ENCODE measurements at places on chromosomes 12 and 14. TPM values are rescaled to one million over a fixed set of nuclear protein-coding genes. Genes with fewer than 3 reads are reported as not detected.

SOCS2 gene
- total RNA-seq, result 59.4 TPM

KRT77 gene
- total RNA-seq, result not detected

TSHR gene
- 1.6 TPM for total RNA-seq

DBX2 gene
- 0.32 TPM for total RNA-seq

STRN3 gene
- 43.5 TPM for total RNA-seq

TMEM119 gene
- 12.1 TPM for total RNA-seq

PRH2 gene
- total RNA-seq, result not detected

BDKRB1 gene
- total RNA-seq, result not detected

DNA sequence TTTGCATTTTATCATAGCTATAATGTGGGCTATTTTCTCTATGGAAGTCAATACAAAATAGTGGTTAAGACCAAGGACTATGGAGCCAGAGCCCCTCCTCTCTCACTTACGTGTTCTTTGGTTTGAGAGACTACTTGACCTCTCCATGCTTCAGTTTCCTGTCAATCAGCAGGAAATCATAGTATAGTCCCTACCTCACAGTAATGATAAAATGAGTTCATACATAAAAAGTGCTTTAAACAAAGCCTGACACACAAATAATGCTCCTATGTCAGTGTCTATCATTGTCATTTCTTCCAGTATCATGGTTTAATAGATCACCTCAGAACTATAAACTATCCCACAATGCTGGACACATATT, 90.4 kb downstream of the MED13L start:
- no peak for DNase-seq

DNA sequence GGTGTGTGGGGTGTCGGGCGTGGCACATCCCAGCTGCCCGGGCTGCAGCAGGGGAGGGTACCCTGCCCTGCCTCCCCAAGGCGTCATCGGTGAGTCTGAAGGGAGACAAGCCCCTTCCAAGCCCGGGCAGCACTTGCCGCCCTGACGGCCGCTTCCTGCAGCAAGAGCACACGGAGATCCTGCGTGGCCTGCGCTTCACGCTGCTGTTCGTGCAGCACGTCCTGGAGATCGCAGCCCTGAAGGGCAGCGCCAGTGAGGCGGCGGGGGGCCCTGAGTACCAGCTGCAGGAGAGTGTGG, 10.1 kb upstream of the PUS1 start:
- DNase-seq, result no peak

- DNase-seq, result no peak
Observed at GRCh38 chr14:52550661-52551060, 1.6 kb downstream of the TXNDC16 start.

- peak; percentile 65 for DNase-seq
Observed at GRCh38 chr12:47903927-47904712, 674 bp downstream of the VDR start.

DNA sequence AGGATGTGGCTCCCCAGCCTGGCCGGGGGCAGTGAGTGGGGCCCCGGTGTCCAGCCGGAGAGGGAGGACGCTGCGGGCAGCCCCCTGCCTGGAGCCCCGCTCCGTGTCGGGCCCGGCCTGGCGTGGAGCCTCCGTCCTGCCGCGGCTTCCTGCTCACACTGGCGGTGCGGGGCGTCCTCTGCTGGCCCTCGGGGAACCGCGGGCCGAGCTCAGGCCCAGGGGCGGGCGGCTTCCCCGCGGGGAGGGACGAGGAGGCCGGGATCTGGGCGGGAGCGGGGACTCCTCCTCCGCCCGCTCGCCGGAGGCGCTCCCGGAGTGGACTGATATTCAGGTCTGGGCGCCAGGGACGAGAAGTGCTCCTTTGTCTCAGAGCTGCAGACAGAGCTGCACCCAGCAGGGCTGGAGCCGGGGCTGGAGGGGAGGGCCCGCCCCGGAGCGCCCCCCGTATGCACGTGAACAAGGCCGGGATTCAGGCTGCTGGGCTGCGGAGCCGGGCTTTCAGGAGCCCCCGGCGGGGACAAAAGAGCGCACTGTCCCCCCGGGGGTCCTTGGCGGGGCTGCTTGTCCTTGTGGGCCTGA, 2.2 kb downstream of the MMP17 start:
- DNase-seq, result peak; percentile 50

DNA sequence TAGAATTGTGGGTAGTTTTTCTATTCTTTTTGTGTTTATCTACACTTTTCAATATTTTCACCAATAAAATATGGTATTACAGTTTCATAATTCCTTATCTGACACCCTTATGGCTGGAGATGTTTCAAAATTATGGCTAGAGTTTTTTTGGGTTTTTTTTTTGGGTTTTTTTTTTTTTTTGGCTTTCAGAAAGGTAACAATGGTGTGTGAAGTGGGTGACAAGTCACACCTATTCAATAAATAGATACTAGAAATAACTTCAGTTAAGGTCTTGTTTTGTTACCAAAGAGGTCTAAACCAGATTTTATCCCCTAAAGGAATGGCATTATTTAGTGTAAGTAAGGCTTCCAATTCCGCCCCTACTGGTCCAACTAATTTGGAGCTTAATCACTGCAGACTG, 19.5 kb downstream of the SPPL3 start:
- DNase-seq, result no peak

DNA sequence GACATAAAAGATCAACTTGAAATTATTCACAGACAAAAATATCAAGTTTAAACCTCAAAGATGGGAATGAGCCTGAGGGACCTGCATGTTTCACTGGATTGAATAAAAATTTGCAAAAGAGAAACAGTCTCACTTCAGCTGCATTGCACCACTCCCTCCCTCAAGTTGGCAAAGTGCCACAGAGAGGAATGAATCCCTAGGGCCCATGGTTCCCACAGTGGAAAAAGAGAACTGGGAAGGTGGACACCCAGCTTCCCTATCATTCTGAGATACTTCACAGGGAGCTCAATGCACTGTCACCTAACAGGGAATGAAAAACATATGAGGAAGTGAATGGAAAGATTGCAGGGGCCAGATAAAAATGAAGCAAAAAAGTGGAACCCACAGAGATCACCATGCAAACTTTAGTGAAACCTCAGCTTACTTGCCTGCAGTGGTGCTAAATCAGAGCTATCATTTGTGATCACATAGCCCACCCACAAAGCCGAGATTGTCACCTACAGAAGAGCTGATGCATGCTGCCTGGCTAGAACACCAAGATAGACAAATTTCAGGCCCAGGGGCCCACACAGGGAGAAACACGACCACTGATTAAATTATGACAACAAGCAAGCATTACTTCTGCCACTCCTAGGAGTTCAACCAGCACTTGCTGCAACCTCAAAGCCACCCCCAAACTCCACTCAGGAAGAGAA, 911.3 kb downstream of the LRFN5 start:
- no peak for DNase-seq

- DNase-seq, result no peak
Observed at GRCh38 chr14:105292826-105293711, 7.7 kb downstream of the BRF1 start.

- DNase-seq, result no peak
Observed at GRCh38 chr14:54299410-54300363, 97.1 kb upstream of the CDKN3 start.

GRCh38 chr12:97299847-97300246, 162.8 kb upstream of the RMST start:
- DNase-seq, result no peak

GRCh38 chr14:87542288-87542687, 450.7 kb downstream of the GALC start:
- no peak for DNase-seq

- no peak for DNase-seq
Observed at GRCh38 chr12:20220339-20220738, 148.0 kb upstream of the PDE3A start.

DNA sequence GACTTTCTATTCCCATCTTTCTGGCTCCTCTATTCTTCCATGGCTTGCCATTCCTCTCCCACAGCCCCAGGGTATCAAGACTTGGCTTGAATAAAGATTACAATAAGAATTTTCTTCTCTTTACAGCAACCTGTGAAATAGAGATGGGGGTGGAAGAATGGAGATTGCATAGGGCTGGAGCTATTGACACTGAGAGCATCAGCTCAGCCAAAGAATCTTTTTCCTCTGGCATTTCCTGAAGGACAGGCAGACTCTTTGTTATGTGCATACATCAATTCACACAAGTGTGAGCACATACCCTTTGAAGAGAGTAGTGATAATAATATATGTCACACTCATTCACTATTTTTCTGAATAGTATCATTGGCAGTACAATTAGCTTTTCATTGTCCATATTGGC, 4.7 kb downstream of the RNASE11 start:
- DNase-seq, result no peak

- no peak for DNase-seq
Observed at GRCh38 chr12:9662488-9662887, 7.0 kb upstream of the CLEC2D start.

DNA sequence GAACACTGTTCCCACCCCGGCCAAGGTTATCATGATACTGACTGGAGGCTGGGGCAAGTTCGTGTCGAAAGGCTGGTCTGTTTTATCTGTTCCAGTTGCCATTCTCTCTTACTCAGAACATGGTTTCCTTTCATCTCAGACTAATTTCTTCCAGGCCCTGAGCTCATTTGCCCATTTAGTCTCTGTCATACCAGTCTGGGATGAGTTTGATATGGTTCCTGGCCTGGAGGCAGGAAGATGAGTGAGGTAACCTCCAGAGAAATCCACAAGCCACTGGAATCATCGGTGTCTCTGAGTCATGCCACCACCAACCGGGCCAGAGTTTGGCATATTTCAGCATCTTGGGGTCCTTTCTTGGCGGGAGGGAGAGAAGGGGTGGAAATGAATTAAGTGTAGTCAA, 114.7 kb downstream of the NTF3 start:
- DNase-seq, result no peak

GRCh38 chr12:66109056-66109455, 21.5 kb downstream of the LLPH start:
- DNase-seq, result no peak

GRCh38 chr14:72616294-72616693, 277.6 kb downstream of the DPF3 start:
- no peak for DNase-seq

DNA sequence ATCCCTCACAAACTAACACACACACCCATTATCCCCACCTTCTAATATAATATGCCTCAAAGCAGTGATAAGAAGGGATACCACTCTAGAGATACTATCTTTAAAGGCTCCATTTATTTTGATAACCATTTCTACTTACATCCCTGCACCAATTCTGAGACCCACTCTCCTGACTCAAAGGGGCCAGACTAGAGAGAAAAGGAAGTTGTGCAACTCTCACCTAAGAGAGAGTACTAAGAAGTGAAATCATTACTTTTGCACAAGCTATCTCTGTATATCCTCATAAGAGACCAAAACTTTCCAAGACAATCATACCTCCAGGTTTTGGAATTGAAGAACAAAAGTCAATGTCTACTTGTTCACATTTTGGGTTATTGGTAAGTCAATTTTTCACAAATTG, 45.4 kb upstream of the USP15 start:
- no peak for DNase-seq

GRCh38 chr14:31411218-31411727, 9.1 kb downstream of the HEATR5A start:
- no peak for DNase-seq

DNA sequence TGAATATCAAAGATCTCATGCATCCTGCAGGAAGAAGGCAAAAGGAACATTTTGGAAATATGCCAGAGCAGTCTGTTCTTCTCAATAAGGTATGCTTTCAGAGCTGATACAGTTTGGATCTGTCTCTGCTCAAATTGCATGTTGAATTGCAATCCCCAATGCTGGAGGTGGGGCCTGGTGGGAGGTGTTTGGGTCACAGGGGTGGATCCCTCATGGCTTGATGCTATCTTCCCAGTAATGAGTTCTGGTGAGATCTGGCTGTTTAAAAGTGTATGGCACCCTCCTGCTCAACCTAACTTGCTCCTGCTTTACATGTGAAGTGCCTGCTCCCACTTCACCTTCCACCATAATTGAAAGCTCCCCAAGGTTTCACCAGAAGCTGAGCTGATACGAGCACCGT, 76.6 kb downstream of the RIN3 start:
- DNase-seq, result no peak

- no peak for DNase-seq
Observed at GRCh38 chr12:52480073-52480472, 6.5 kb upstream of the KRT6C start.

DNA sequence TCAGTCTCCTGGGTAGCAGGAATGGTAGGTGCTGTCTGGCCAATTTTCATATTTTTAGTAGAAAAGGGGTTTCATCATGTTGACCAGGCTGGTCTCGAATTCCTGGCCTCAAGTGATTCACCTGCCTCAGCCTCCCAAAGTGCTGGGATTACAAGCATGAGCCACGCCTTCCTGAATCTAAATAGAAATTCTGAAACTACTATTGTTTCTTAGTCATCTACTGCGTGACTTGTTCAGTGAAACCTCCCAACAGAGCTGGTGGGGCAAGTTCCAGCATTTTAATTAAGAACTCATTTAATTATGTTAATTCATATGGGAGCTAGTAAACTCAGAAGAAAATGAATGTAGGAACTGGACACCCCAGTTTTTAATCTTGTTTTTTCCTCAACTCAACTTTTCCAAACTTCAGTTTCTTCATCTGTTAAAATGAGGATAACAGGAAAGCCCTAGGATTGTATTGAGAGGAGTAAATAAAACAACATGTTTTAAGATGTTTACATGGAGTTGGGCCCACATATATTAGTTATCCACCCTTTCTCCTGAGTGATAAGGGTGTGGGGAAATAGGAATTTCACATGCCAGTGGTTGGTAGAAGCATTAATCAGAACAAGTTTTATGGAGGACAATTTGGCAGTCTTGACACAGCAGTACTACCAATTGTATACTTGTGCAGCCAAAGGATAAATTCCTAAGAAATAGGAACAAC, 335.8 kb upstream of the E2F7 start:
- DNase-seq, result no peak

DNA sequence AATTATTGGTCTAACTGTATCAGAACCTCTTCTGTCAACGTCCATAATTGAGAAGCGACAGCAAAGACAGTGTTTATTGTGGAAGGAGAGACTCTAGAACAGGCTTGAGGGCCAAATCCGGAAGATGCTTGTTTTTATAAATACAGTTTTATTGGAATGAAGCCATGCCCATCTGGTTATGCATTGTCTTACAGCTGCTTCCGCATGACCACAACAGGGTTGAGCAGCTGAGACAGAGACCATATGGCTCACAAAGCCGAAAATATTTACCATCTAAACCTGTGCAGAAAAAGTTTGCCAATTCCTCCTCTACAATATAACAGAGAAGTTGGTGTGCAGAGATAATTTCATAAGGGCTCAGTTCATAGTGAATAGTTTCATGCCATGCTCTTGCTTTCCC, 24.5 kb downstream of the PRKAB1 start:
- no peak for DNase-seq

GRCh38 chr12:112656141-112656540, 135.4 kb upstream of the RPH3A start:
- DNase-seq, result no peak

DNA sequence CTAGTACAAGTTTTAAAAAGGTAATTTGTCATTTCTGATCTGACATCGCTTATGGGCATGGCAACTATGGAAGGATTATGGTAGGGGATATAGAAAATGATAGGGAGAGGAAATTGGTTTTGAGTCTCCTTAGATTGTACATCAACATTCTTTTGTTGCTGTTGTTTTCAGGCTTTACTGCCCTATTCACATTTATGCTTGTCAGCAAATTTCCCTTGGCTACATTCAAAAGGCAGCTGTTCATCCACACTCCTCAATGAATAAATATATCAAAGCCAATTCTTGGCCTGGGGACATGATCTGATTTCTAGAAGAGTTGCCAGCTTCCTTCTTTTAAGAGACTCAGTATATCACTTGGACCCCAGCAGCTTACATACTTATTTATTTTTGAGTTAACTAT, 283.4 kb downstream of the CEP128 start:
- no peak for DNase-seq

Data from breast epithelium (tissue), 4 donors.